ENCODE measurements at places on chromosomes 5 and 9.

DNA sequence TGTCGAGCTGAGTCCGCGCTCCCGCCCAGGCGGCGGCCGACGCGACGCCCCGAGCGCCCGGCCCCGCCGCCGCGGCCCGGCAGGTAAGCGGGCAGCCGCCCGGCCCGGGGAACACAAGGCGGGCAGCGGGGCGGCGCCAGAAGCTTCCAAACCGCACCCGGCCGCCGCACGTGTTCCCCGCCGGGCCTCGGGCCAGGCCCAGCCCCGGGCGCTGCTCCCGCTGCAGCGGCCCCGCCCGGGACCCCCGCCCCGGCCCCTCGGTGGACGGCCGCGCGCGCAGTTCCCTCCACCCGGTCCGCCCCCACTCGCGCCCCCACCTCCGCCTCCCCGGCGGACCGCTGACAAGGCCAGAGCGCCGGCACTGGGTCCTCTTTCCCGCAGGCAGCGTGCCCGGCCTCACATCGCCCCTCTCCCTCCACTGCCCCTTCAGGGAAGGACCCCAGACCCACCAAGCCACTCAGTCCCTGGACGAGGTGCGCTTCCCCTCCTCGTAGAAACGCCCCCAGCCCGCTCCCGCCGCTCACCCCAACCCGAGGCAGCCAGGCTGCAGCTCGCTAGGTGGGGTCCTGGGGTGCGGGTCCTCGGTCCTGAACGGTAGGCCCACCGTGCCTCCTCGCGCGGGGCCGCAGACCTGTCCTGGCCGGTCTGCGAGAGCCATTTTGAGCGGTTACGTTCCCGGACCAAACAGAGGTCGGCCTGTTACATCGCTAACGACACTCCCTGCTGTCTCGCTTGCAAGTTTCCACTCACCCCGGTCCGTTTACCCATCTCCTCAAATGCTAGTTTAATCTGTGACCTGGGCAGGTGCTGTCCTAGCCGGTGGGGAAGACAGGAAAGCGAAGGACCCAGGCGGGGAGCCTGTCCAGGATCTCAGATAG, 475 bp downstream of the WDR5 start:
- DNase-seq = no peak

DNA sequence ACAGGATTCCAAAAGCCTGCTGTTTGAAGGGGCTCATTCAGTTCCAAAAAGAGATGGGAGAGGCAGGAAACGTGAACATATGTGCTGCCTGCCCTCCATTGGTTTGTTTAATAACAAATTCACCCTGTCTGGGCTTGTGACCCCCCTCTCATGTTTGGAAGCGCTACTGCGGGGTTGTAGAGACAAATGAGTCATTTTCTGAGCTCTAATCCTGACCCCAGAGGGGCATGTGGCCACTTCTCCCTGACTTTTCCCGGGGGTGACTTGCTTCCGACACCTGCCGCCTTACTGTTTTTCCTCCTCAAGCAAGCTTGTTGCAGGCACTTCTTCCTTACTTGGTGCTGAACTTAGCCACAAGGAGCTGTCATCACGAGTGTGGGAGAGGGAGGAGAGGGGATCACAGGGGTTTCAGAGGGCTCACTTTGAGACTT, 75.9 kb downstream of the LMNB1 start:
- no peak for DNase-seq

- no peak for DNase-seq
These were observed 279.7 kb downstream of the GLIS3 start for GRCh38 chr9:4020038-4020754.

DNA sequence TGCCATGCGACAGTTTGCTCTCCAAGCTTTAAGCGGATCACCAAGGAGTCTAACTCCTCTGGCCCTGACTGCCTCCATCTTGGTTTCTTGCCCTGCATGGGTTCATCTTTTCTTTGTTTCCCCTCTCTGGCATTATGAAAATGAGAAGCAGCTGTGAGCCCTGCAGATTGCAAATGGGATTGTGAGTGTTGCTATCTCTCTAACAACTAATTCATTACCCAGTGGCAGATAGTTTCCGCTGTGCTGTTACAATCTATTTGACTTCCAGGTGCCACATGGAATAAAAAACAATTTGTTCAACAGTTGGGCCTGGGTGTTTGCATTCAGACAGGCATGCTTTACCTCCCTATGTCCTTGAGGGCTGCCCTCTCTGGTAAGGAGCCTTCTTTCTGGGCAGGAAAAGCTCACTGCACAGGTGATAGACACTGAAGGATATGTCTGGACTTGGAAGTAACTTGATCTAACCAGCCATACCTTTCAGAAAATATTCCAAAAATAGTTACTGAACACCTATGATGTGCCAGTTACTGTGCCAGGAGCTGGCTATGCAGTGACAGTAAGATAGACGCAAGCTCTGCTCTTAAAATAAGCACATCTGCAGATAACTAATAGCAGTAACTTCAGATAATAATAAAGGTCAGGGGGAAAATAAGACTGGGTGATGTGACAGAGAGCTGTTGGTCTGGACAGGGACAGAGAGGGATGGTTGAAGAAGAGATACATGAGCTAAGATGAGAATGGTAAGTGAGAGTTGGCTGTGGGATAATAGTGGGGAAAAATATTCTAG, 40.1 kb downstream of the GRIA1 start:
- no peak for DNase-seq

- DNase-seq = no peak
These were observed 47.1 kb downstream of the SLC38A9 start for GRCh38 chr5:55665065-55665464.

GRCh38 chr5:89034588-89034987, 151.6 kb upstream of the MEF2C start:
- DNase-seq = no peak

- no peak for DNase-seq
These were observed 33.4 kb upstream of the PPP3R2 start for GRCh38 chr9:101628173-101628572.

- DNase-seq = peak; percentile 78
These were observed 105.8 kb upstream of the SPATA31D4 start for GRCh38 chr9:81822301-81822865.

DNA sequence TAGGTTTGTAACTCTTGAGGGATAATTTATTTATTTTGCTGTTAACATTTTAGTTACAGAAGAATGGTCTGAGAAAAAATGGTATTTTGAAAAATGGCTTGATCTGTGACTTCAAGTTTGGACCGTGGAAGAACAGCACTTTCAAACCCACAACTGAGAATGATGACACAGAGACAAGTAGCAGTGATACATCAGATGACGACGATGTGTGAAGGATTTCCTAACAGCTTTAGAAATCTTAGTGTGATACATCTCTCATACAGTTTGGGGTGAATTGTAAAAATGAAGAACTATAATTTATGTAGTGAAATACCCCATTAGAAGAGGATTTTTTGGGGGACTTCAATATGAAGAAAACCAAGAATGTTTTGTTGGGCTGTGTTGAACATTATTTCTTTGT, 88.7 kb downstream of the GPBP1 start:
- no peak for DNase-seq

DNA sequence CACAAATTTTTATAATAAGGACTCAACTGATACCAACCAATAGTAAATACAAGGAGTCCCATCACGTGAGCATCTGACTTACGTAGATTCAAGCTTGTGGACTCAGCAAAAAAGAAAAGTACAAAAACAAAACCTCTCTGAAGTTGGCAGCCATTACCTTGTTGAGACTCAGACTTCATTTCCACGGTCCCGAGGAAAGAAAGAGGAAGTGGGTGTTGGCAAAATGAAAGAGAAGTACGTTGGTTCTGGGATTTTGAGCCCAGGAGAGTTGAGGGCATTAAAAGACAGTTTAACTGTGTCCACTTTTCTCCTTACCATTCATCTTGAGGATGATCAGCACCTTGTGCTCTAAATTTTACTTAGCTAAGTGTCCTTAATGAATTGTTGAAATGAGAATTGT, 26.7 kb downstream of the NCBP1 start:
- DNase-seq = no peak

GRCh38 chr5:77877516-77878355, 101.6 kb upstream of the TBCA start:
- DNase-seq = no peak

DNA sequence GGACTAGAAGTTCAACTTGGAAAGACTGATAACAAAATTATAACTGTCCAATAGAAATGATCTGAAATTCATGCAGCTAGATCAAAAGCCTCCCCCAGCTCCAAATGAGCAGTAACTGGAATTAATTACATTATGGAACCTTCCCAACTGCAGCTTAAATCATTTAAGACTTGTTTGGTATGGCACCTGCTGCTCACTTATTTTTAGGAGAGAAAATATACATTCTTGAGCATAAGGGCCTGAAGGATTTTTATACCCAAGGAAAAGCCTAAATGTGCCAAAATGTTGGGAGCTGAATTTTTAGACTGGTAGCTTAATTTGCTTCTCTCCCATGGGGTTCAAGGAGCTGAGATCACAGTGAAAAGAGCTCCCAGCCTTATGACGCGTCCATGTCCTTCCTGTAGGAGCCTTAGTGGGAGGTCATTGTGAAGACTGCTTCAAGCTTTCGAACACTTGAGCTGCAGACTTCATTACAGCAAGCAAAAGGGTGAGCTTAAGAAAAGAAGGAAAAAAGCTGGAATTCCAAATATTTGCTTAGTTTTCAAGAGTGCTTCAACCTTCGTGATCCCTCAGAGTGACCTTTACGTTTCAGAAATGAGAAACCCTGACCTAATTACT, 276.0 kb downstream of the DMAC1 start:
- no peak for DNase-seq

GRCh38 chr5:98106116-98107031, 667.1 kb upstream of the RGMB start:
- DNase-seq = no peak

- DNase-seq = no peak
These were observed 60.9 kb upstream of the TMED7 start for GRCh38 chr5:115686738-115687074.

DNA sequence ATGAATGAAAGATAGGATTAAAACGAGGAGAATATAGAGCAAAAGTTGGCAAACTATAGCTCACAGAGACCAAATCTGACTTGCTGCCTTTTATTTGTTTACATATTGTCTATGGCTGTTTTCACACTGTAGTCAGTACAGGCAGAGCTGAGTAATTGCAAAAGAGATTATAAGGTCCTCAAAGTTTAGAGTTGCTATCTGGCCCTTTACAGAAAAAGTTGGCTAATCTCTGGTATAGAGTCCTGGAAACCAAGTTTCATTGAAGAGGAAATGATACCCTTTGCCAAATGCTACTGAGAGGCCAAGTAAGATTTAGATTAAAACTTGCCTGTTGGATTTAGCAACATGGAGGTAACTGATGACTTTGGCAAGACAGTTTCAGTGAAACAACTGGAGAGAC, 36.0 kb downstream of the LYRM7 start:
- DNase-seq = no peak

- no peak for DNase-seq
These were observed 18.2 kb upstream of the SPOUT1 start for GRCh38 chr9:128847803-128848202.

- DNase-seq = peak; percentile 19
These were observed 121.6 kb downstream of the FBXL17 start for GRCh38 chr5:108260117-108260857.

DNA sequence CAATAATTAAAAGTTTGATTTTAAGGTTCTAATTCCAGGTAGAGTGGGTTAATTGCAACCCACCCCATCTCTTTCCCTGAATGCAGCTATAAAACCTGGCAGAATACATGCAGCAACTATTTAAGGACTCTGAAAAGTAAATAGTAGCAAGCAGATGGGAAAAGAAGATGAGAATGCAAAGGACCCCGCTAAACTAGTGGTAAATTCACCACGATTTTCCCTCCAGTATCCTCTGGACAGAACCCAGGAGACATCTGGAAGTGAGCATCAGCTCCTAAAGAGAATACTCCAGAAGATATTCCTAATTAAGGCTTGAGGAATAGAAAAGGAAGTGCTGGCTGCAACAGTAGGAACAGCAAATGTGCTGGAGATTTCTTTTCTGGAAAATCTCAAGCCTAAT, 170.9 kb downstream of the FRMD3 start:
- no peak for DNase-seq

DNA sequence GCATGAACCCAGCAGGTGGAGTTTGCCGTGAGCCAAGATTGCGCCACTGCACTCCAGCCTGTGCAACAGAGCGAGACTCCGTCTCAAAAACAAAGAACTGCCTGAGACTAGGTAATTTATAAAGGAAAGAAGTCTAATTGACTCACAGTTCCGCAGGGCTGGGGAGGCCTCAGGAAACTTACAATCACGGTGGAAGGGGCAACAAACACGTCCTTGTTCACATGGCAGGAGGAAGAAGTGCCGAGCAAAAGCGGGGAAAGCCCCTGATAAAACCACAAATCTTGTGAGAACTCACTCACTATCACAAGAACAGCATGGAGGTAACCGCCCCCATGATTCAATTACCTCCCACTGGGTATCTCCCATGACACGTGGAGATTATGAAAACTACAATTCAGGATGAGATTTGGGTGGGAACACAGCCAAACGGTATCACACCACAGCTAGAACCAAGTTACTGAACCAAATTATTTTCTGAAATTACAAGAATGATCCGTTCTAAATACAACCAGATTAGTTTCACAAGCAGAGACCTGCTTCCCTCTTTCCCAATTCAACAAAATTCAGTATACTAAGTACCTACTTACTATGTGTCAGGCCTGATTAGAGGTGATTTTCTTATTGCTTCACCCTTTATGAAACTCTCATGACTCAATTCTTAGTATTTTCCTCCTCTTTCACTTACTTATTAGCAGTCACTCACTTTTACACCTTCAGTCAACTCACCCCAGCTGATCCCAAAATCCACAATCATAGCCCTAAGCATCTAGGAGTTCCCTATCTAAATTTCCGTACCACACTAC, 8.4 kb downstream of the UBTD2 start:
- no peak for DNase-seq

DNA sequence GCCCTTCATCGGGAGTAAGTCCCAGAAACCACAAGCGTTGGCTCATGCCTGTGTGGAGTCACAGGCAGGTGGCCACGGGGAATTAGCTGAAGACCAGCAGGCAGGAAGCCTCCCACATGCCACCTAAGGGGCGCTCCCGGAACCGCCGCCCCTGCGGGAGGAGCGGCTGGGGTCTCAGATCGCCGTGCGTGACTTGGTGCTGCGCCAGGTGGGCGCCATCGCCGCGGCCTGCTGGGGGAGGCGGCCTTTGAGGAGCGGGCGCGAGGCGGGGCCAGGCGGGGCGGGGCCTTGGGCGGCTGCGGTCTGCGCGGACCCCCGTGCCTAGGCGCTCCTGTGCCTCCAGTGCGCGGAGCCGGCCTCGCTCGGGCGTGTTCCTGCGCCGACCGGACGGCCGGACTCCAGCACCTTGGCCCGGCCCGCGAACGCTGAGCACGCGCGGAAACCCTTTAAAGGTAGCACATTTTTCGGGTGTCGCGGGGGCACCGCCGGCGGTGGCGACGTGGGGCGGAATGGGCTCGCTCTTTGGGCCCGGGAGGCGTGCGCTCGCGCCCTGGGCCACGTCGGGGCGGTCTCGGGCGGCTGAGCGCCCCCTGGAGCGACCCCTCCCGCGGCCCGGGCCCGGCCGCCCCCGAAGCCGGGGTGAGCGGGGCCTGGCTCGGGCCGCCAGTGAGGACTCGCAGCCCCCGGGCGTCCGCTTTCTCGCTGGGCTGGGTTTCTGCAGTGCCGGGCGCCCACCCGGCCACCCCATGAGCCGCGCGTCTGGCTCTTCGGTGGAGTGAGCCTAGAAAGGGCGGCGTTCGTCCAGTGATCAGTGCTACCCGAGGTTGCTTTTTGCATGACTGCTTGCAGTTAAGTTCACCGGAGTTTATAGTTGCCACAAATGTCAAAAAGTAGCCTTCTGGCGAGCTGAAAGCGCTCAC, 24.5 kb downstream of the LECT2 start:
- no peak for DNase-seq

Measured in NCI-H524 treated with DMSO at 0.1 percent for 48 hours (cell line).